ENCODE measurements at places on chromosomes 6 and 20. TPM values are rescaled to one million over a fixed set of nuclear protein-coding genes. Genes with fewer than 3 reads are reported as not detected.

The MAP1LC3A gene
- 137 TPM for total RNA-seq

The GJA1 gene
- 322 TPM for total RNA-seq

The MOG gene
- total RNA-seq: 5.4 TPM

- DNase-seq: no peak
Measured at GRCh38 chr6:14972379-14973067, 273.3 kb upstream of the JARID2 start.

- DNase-seq: no peak
Measured at GRCh38 chr6:38436726-38437465, 202.8 kb downstream of the BTBD9 start.

GRCh38 chr6:30768634-30769087 lies 24.3 kb upstream of the IER3 start:
- DNase-seq: no peak

DNA sequence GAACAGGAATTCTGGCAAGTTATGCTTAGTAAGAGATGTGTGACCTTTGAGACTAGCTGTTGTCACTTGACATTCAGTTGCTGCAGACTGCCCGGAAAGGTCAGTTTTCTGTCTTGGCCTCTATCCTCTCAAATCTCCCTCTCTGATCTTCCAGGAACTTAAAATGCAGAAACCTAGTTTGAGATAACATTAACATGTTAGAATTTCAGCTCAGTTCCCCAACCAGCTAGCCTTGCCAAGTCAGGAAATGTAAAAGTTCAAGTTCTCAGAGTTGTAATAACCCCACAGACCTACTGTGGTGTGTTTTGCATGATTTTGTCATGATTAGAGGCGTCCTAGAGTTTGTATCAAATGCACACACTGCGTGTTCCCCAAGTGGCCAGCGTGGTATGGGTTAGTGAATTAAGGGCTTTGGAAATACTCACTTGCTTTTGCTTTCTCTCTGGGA lies 46.6 kb downstream of the DUSP22 start:
- DNase-seq: peak; percentile 14

- DNase-seq: no peak
Measured at GRCh38 chr20:5880326-5880725, 70.0 kb downstream of the TRMT6 start.

GRCh38 chr6:44304282-44305199 lies 8.6 kb downstream of the AARS2 start:
- DNase-seq: peak; percentile 45

DNA sequence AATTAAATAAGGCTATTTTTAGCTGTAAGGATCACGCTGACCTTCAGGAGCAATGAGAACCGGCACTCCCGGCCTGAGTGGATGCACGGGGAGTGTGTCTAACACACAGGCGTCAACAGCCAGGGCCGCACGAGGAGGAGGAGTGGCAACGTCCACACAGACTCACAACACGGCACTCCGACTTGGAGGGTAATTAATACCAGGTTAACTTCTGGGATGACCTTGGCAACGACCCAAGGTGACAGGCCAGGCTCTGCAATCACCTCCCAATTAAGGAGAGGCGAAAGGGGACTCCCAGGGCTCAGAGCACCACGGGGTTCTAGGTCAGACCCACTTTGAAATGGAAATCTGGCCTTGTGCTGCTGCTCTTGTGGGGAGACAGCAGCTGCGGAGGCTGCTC lies 84.0 kb downstream of the RAMACL start:
- DNase-seq: peak; percentile 70

Data from left ventricle myocardium superior (tissue), 1 donor.